ENCODE measurements at places on chromosomes 5 and 9.

- no peak for DNase-seq
These were observed 273.7 kb upstream of the PIK3R1 start for GRCh38 chr5:67941614-67942401.

- DNase-seq, result no peak
These were observed 13.9 kb upstream of the OSMR start for GRCh38 chr5:38831909-38832308.

DNA sequence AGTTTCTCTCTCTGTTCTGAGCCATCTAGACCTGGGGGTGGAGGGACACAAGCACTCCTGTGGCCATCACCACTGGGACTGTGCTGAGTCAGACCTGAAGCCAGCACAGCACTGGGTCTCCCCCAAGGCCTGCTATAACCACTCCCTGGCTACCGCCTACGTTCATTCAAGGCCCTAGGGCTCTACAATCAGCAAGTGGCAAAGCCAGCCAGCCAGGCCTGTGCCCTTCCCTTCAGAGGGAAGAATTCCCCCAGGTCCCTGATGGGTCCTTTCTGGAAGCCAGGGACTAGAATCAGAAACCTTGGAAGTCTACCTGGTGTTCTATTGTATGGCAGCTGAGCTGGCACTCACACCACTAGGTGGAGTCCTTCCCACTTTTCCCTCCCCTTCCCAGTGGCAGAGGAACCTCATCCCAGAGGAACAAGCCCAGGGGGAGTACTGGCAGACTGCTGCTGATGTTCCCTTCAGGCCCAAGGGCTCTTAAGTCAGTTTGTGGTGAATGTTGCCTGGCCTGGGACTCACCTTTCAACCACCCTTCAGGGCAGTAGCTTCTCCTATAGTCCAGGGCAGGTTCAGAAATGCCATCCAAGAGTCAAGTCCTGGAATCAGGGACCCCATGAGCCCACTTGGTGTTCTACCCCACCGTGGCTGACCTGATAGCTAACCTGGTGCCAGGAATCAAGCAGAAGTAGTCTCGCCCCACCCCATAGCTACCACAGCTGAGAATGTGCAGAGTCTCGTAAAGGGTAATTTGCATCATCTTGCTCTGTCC, 20.0 kb downstream of the JMY start:
- peak; percentile 22 for DNase-seq

- DNase-seq, result no peak
These were observed 38.1 kb upstream of the SPATA31D4 start for GRCh38 chr9:81890104-81890503.

- no peak for DNase-seq
These were observed 22.5 kb upstream of the CCNH start for GRCh38 chr5:87435144-87435694.

- DNase-seq, result no peak
These were observed 839 bp downstream of the MED27 start for GRCh38 chr9:132078699-132079356.

DNA sequence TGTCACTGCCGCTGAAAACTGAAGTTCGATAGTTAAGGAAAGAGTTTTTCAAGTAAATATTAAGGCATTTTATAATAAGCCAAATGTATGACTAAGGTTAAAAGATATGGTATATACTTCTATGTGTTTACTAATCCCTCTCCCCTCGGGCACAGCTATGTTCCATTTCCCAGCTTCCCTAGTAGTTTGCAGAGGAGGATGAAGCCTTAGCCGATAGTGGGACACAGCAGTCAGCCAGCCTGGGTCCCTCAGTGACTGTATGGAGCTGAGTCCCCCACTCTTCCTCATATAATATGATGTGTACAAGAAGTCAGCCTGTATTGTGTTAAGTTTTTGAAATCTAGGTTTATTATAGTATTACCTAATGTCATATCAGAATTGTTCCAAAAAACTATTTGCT, 55.8 kb downstream of the PARP8 start:
- no peak for DNase-seq
